Activated T-helper 1 cell treated with anti-CD3 and anti-CD28 coated beads, Interleukin-2, amount 50 U/mL, for 16 hours (primary cell): ENCODE measurements at places on chromosomes 7 and 10.

- no peak for DNase-seq
Measured at GRCh38 chr7:36887969-36888368, 163.7 kb upstream of the AOAH start.

DNA sequence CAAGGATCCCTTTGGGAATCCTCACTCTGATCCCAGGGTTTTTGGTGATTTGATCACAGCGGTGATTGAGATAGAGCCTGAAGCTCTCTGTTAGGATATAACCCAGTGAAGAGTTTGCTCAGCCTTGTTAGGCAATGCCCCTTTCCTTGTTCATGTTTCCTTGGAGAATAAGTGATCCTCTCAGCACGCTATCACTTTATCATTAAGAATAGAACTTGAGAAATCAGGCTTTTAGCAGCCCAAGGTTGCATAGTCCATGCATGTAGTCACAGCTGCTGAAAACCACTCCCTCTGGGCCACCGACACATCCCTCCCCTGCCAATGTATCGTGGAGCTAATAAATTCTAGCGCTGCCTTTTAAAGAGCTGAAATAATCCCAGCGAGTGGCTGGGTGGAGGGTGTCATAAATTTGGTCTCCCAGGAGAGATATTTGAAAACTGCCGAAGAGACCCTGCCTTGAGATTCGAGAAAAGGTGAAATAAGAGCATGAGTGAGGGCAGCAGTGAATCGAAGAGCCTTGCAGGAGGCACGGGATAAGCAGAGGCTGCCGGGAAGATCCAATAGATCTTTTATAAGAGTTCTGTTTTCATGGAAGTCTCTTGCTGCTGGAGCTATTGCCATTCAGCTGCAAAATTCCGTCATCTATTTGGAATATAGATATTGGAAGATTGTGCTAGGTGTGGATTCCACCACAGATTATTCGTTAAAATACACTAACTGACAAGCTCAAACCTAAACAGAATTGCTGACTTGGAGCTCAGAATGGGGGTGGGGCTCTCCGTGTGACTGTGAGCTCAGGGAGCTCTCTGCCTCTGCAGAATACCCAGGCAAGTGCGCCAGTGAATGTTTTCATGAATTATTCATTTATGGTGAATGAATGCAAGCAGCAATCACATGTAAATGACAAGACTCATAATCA is 249.8 kb downstream of the TRIL start:
- no peak for DNase-seq

GRCh38 chr7:53604201-53604600 is 568.8 kb downstream of the POM121L12 start:
- no peak for DNase-seq

DNA sequence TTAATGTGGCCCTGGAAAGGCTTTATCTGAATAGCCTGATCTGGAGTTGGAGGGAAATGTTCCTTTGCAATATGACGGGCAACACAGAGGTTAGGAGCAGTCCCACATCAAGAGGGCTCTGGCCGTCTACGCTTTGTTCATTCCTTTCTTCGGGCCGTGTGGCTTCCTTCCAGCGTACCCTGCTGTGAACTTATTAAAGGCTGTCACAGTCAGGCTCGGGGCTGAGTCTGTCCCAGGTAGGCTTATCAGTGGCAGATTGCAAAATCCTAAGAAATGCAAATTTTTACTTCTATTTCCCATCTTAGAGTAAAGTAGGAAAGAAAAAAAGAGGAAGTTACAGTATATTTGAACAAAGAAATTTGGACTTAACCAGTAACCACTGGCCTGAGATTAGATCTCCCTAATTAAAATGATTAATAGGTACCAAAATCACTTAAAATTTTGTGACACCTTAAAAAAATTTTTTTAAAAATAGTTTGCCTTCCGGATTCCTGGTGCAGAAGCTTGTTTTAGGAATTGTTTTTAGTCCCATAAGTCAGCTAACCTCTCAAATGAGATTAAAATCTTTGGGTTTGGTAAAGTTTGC is 453.1 kb upstream of the MKI67 start:
- no peak for DNase-seq

DNA sequence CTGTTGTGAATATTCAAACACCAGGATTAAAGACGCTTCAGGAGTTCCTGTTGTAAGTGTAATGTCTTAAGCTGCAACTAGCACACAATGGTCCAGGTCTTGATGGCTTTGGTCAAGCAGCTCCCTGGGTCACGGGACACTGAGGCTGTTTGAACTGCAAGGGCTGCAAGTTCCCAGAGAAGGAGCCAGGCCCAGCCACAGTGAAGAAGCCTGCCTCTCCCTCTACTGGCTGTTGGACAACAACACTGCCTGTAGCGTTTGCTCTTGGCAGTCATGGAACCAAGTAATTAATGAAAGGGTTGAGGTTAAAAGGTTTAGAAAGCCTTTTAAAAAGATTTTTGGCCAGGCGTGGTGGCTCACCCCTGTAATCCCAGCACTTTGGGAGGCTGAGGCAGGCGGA is 31.9 kb upstream of the GUSB start:
- no peak for DNase-seq

DNA sequence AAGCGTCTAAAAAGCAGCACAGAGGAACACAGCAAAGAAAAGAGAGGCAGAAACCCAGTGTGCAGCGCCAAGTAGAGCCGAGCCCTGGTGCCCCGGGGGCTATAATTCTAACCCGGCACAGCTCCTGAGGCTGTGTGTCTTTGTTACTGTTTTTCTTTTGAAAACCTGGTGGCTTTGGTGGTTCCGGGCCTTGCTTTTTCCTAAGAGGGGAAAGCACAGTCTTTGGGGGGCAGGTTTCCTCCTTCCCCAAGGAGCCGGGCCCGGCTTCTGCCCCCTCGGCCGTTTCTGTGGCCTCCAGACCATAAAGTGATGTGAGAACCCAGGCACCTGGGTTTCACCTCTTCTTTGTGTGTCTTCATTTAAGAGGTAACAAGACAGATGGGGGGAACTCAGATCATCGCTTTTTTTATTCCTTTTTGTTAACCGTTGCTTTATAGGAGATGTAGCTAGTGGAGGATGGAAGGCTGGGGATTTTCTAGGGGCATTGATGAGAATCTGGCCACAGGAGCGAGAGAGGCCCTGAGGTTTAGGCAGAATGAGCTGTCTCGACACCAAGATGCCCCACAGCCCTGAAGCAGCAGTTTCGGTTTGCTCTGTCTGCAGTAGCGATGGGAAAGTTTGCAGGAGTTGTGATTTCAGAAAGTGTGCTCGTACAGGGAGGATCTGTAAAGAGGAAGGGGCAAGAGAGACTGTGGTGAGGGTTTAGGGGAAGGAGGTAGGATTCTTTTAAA is 367.8 kb upstream of the GALNT17 start:
- DNase-seq: peak; percentile 11

GRCh38 chr10:88999625-89000024 is 9.0 kb downstream of the FAS start:
- no peak for DNase-seq

GRCh38 chr10:128111696-128112095 is 14.5 kb downstream of the MKI67 start:
- DNase-seq: no peak

DNA sequence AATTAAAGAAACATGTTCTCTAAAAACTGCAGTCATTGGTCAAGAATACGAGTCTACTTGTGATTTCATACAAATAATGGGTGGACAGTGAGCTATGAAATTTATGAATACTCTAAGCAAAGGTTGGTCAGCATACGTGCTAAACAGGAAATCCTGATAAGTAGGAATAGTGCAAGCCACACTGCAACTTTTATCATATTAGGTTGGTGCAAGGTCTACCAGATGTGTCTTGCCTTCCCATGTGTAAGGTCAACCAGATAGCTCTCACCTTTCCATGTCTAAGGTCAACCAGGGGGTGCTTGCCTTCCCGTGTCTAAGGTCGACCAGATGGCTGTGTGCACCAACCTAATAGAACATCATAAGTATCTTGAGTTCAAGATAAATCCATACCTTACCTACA is 2.0 kb upstream of the ITGB1 start:
- no peak for DNase-seq

GRCh38 chr10:68105820-68106219 is 3.5 kb upstream of the MYPN start:
- DNase-seq: no peak

GRCh38 chr7:37984750-37985390 is 64.4 kb downstream of the EPDR1 start:
- DNase-seq: no peak

- DNase-seq: no peak
Measured at GRCh38 chr10:28733647-28734046, 56.3 kb downstream of the BAMBI start.

DNA sequence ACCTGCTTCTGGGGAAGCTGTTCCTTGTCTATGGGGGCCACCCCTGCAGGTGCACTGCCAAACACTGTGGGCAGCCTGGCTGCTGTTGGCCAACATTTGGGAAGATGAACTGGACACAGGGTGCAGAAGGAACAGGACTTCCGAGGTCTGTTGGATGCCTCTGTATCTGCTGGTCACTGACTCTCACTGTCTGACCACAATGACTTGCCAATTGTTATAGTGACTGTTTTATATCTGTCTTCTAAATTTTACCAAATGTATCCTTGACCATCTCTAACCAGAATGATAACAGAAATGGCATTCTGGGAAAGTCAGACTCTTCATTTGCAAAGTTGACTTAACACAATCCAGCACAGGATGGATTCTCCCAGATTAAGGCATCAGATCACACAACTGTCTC is 214.0 kb upstream of the PRSS58 start:
- DNase-seq: no peak

- no peak for DNase-seq
Measured at GRCh38 chr10:42594246-42594650, 44.1 kb downstream of the ZNF33B start.

- DNase-seq: no peak
Measured at GRCh38 chr10:128042131-128042610, 84.1 kb downstream of the MKI67 start.

GRCh38 chr7:101428093-101428866 is 65.6 kb downstream of the COL26A1 start:
- DNase-seq: no peak

GRCh38 chr7:70855373-70855772 is 276.6 kb upstream of the GALNT17 start:
- no peak for DNase-seq

DNA sequence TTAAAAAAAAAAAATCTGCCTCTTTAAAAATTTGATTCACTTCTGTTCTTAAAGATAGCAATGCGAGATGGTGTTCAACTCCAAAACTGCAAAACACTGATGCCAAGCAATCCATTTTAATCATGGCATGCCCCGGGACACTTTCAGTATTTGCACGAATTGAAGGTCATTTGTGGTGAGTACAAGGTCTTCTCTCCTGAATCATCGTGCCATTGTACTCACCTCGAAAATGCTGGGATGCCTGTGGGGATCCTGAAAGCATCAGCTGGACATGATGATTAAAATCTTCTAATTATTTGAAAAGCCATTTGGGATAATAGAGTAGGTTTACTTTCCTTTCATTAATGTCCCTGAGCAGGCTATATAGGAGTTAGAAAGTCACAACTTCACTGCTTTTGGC is 125.1 kb upstream of the NRP1 start:
- no peak for DNase-seq

DNA sequence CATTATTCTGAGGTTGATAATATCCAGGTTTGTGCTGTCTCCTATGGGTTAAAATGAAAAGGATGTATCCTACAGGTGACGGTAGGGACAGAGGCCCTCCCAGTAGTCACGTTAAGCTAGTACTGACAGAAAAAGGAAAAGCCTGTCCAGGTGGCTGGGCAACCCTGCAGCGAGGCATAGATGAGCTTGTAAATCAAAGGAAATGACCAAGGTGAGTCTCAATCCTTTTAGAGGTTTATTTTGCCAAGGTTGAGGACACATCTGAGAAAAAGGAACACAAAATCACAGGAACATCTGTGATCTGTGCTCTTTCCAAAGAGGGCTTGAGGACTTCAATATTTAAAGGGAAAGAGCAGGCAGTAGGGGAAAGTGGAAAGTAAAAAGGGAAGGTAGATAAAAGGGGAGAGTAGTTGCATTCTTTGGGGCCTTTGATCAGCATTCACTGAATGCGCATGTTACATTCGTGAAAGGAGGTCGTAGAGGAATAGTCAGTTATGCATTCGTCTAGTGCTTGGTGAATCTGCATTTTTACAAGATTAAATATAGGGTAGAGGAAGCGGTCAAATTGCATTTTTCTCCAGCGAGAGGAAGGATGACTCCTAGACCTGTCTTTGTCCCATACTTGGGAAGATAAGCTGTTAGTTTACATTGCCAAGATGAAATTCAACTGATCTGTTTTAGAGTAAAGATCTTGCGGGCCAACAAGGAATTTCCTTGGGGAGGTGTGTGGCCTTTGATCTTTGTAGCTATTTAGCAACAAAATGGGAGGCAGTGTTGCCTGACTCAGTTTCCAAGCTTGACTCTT is 884 bp upstream of the GSTO1 start:
- no peak for DNase-seq

DNA sequence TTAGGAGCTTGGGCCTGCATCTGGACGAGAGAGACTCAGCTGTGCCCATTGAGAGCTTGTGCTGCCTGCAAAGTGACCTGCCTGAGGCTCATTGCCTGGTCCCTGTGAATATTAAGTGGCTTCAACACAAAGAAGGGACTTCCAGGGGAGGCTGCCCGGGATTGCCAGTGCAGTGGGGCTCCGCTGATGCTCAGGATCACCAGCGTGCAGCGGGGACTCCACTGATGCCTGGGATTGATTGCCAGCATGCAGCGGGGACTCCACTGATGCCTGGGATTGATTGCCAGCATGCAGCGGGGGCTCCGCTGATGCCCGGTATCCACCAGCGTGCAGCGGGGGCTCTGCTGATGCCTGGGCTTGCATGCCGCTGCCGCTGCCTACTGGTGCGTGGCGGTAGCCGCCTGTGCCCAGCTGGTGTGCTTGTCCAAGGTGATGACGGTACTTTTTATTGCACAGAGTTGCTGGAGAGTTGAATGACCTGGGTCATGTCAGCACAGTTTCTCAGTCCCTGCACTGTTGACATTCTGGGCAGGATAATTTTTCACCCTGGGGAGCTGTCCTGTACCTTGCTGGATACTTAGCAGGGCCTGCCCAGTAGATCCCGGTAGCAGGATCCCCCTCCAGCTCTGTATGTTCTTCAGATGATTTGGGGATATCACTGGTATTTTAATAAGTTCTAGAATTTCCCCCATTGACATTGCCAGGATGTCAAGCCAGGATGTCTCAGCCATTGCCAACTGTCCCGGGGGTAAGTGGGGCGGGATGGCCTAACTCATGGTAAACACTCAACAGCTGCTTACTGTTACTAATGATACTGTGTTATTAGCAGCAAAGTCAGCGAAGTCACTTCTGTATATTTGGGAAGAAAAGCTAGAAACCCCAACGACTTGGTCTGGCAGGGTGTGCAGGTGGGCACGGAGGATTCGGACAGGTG is 13.0 kb downstream of the DOCK1 start:
- no peak for DNase-seq

GRCh38 chr10:131431978-131432690 is 120.6 kb upstream of the TCERG1L start:
- DNase-seq: no peak

- DNase-seq: no peak
Measured at GRCh38 chr7:19920166-19920565, 146.7 kb upstream of the TMEM196 start.

- no peak for DNase-seq
Measured at GRCh38 chr10:116026315-116026714, 246.7 kb downstream of the GFRA1 start.

GRCh38 chr7:152909683-152910544 is 150.4 kb downstream of the ACTR3B start:
- no peak for DNase-seq
